ENCODE measurements at places on chromosomes 11 and 22. TPM values are rescaled to one million over a fixed set of nuclear protein-coding genes. Genes with fewer than 3 reads are reported as not detected.

DNA sequence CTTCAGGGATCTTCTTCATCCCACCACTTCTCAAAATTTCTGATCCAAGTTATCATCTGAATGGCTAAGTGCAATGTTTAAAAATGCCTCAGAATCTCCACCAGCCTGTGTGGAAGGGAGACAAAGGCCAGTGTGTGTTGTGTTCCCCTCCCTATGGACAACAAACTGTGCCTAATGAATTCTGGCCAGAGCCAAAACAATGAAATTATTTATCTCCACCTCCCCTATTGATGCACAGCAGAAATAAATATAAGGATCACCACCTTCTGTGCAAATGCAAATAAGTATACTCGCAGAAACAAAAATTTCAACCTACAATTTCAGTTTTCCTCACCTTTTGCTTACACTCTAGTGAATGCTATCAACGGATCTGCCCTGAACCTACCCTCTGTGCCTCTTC, 75.8 kb downstream of the GAB2 start:
- H3K4me1 ChIP-seq, result peaks cover 50% of the 10 kb centered on the region
- H3K4me3 ChIP-seq, result no peak overlapping the region
- peaks cover 8% of the 10 kb centered on the region for H3K36me3 ChIP-seq
- no peak overlapping the region for H3K27ac ChIP-seq

ZP1 gene
- total RNA-seq, result not detected

- no peak for DNase-seq
- no peaks in the 10 kb centered on the region for H3K36me3 ChIP-seq
- H3K4me1 ChIP-seq, result peaks cover 16% of the 10 kb centered on the region
- H3K27ac ChIP-seq, result no peak overlapping the region
Observed at GRCh38 chr22:24807284-24807950, 1.4 kb downstream of the SGSM1 start.

DNA sequence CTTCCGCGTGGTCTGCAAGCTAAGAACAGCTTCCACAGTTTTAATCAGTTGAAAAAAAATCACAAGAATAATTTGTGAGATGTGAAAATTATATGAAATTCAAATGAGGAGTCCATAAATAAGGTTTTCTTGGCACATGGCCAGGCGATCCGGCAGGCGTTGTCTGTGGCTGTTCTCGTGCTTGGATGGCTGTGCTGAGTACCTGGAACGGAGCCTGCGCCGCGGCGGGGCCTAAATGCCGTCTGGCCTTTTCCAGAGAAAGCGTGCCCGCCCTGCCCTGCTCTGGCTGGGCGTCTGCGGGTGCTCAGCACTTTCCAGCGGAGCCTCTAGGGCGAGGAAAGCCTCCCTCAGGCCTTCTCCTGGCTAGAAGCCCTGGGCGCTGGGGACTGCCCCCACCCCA, 41.8 kb downstream of the OSBPL5 start:
- H3K27me3 ChIP-seq, result no peaks in the 10 kb centered on the region
- H3K27ac ChIP-seq, result no peak overlapping the region
- H3K4me3 ChIP-seq, result no peak overlapping the region

GRCh38 chr11:45772449-45772774, 32.5 kb upstream of the SLC35C1 start:
- no peaks in the 10 kb centered on the region for H3K36me3 ChIP-seq
- H3K27me3 ChIP-seq, result no peaks in the 10 kb centered on the region
- H3K4me3 ChIP-seq, result peak overlapping the region; percentile 94

CEP57 gene
- 168 TPM for total RNA-seq

SLC22A25 gene
- not detected for total RNA-seq

GRCh38 chr11:63853476-63853875, 14.6 kb downstream of the MARK2 start:
- H3K27ac ChIP-seq, result no peak overlapping the region
- no peak for DNase-seq
- no peak overlapping the region for H3K4me3 ChIP-seq
- peaks cover 12% of the 10 kb centered on the region for H3K36me3 ChIP-seq

DNA sequence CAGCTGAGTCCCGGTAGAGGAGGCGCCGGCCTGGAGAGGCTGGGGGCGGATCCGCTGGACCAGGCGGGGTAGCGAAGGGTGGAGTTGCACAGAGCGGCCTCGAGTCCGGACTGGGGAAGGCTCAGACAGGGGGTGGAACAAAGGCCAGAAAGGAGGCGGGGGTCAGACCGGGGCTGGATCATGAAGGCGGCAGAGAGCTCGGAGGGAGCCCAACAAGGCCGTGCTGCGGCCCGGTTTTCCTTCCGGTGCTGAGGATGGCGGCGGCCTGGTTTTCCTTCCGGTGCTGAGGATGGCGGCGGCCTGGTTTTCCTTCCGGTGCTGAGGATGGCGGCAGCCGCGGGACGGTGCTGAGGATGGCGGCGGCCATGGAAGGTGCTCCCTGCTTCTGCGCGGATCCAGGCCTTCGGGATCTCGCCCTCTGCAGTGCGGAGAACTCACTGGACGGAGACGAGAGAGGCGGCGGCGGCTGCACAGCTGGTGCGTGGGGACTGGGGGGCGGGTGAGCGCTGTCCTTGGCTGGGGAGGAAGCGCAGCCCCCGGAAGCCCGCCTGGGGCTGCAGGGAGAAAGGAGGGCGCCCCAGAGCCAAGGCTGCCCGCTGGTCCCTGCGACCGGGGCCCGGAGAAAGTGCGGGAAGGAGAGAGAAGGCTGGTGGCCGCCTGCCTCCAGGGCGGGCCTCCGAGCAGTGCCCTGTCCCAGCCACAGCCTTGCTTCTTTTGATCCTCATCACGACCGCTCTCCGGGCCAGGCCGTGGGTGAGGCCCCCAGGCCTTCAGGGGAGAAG, 350.4 kb upstream of the B3GAT1 start:
- DNase-seq, result no peak
- H3K4me1 ChIP-seq, result no peaks in the 10 kb centered on the region
- no peak overlapping the region for H3K27ac ChIP-seq
- no peak overlapping the region for H3K4me3 ChIP-seq
- peaks cover 5% of the 10 kb centered on the region for H3K27me3 ChIP-seq

- peak overlapping the region; percentile 81 for H3K4me3 ChIP-seq
- peak overlapping the region; percentile 94 for H3K27ac ChIP-seq
- peaks cover 6% of the 10 kb centered on the region for H3K36me3 ChIP-seq
Observed at GRCh38 chr22:30922151-30922611, 46.4 kb downstream of the MORC2 start.

- DNase-seq, result no peak
- H3K36me3 ChIP-seq, result no peaks in the 10 kb centered on the region
- H3K4me3 ChIP-seq, result no peak overlapping the region
- H3K27me3 ChIP-seq, result no peaks in the 10 kb centered on the region
- peaks cover 54% of the 10 kb centered on the region for H3K4me1 ChIP-seq
- H3K27ac ChIP-seq, result no peak overlapping the region
Observed at GRCh38 chr22:23250785-23251363, 70.6 kb downstream of the BCR start.

DNA sequence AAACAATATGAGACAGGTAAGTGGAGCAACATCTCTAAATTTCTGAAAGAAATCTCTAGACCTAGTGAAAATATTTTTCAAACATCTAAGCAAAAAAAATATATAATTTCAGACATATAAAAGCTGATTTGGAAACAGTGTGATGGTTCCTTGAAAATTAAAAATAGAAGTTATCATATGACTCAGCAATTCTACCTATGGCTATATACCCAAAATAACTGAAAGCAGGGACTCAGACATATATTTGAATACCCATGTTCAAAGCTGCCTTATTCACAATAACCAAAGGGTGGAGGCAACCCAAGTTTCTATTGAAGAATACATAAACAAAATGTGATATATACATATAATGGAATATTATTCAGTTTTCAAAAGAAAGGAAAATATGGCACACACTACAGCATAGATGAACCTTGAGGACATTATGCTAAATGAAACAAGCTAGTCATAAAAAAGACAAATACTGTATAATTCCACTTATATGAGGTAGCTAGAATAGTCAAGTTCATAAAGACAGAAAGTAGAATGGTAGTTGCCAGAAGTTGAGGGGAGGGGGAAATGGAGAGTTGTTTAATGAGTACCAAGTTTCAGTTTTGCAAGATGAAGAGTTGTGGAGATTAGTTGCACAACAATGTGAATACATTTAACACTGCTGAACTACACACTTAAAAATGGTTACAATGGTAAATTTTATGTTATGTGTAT, 300.4 kb downstream of the TTC28 start:
- H3K36me3 ChIP-seq, result no peaks in the 10 kb centered on the region
- no peaks in the 10 kb centered on the region for H3K27me3 ChIP-seq
- DNase-seq, result no peak
- H3K27ac ChIP-seq, result no peak overlapping the region

GRCh38 chr11:87198266-87198881, 160.6 kb downstream of the TMEM135 start:
- no peak for DNase-seq
- no peak overlapping the region for H3K27ac ChIP-seq
- H3K36me3 ChIP-seq, result no peaks in the 10 kb centered on the region
- no peaks in the 10 kb centered on the region for H3K27me3 ChIP-seq
- no peaks in the 10 kb centered on the region for H3K4me1 ChIP-seq
- H3K4me3 ChIP-seq, result no peak overlapping the region

DNA sequence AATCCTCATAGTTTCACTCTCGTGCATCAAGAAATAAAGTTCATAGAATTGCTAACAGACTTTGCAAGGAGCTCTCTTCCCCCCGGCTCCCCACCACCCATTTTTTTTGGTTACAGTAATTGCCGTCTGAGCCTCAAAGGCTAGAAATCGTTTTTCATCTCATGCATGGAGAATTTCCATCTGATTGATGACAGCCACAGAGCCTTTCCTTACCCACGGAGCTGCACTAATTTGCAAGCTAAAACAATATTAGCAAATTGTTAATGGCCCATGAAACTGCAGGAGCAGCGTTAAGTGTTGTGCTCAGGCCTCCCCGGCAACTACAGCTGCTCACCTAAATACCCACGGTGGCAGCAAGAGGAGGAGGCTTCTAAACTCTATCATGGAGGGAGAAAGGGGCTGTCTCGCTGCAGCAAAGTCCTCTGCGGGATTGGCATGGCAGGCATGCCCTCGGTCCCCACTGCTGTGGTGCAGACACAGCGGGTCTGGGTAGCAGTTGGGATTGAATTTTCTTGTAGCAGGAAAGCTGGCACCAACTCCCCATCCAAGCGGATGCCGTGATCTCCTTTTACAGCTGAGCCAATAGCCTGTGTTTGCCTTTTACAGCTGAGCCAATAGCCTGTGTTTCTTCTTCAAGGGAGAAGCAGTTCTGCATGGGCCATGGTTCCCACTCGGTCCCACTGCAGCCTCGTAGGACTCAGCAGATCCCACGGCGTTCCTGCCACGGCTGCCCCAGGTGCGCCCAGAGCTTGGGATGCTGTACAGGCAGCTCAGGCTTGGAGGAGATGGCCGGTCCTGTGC, 412.3 kb downstream of the BRD1 start:
- H3K27ac ChIP-seq, result no peak overlapping the region
- no peak for DNase-seq
- H3K36me3 ChIP-seq, result no peaks in the 10 kb centered on the region
- no peaks in the 10 kb centered on the region for H3K27me3 ChIP-seq
- no peak overlapping the region for H3K4me3 ChIP-seq

DNA sequence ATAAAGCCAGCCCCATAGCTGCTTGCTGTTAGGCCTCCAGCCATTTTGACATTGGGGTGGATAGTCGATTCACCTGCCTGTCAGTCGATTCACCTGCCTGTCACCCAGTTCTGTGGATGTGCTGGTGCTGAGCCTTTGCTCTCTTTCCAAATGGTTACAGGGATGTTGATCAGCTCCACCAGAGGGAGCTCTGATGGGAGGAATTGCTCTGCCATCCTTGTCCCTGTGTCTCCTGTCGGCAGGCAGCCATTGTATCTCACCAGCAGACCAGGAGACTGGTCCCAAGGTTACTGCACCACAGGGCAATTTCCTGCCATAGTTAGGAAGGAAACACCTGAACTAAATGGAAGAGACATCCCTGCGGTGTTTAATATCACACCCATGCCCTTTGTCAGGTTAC, 6.1 kb downstream of the MPEG1 start:
- peaks cover 51% of the 10 kb centered on the region for H3K27me3 ChIP-seq
- no peak overlapping the region for H3K4me3 ChIP-seq
- DNase-seq, result no peak
- peaks cover 31% of the 10 kb centered on the region for H3K4me1 ChIP-seq

GRCh38 chr11:32213223-32213622, 122.3 kb downstream of the RCN1 start:
- H3K36me3 ChIP-seq, result no peaks in the 10 kb centered on the region
- no peaks in the 10 kb centered on the region for H3K4me1 ChIP-seq
- peak; percentile 60 for DNase-seq

GRCh38 chr22:47600281-47600680, 837.8 kb downstream of the TBC1D22A start:
- H3K27me3 ChIP-seq, result peaks cover 14% of the 10 kb centered on the region
- no peaks in the 10 kb centered on the region for H3K36me3 ChIP-seq
- H3K4me1 ChIP-seq, result no peaks in the 10 kb centered on the region
- DNase-seq, result no peak
- H3K4me3 ChIP-seq, result no peak overlapping the region

DNA sequence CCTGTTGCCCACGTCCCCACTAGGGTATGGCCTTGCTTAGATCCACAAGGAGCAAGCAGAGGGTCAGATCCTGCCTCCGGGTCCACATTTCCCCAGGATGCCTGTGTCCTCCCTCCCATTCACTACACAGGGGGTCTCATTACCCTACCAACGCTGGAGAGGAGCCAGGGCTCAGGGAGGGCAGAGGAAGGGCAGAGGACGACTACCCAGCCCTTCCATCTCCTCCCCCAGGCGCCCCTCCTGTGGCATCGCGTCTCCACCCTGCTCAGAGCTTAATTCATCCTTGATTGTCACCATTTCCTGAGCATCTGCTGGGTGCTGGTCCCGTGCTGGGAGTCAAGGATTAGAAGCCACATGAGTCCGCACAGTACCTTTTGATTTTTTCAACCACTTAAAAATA, 5.0 kb downstream of the NFAM1 start:
- peaks cover 9% of the 10 kb centered on the region for H3K27me3 ChIP-seq
- no peak overlapping the region for H3K27ac ChIP-seq
- H3K36me3 ChIP-seq, result no peaks in the 10 kb centered on the region
- H3K4me1 ChIP-seq, result no peaks in the 10 kb centered on the region
- DNase-seq, result no peak

OR52E6 gene
- total RNA-seq, result not detected

- H3K27ac ChIP-seq, result no peak overlapping the region
- DNase-seq, result no peak
- no peak overlapping the region for H3K4me3 ChIP-seq
- no peaks in the 10 kb centered on the region for H3K4me1 ChIP-seq
Observed at GRCh38 chr11:59716051-59716450, 2.4 kb upstream of the OR10V1 start.

DNA sequence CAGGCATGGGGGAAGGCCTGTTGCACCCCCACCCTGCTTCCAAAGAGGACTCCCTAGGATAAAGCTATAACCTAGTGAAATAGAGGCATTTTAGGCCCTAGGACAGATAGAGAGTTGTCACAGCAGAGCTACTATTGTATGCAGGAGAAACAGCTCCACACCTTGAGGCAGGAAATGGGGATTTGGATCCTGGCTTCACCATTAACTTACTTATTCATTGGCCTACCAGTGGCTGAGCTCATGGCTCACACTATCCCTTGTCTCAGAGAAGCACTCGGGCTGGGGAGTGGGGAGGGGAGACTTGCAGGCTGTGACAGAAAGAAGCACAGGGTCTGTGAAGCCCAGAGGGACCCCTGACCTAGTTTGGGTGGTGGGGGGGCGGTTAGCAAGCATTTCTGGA, 999 bp upstream of the PDE2A start:
- peaks cover 4% of the 10 kb centered on the region for H3K4me1 ChIP-seq
- H3K36me3 ChIP-seq, result no peaks in the 10 kb centered on the region
- H3K27me3 ChIP-seq, result peaks cover 75% of the 10 kb centered on the region
- DNase-seq, result no peak
- H3K27ac ChIP-seq, result no peak overlapping the region
- no peak overlapping the region for H3K4me3 ChIP-seq

GRCh38 chr11:111429066-111429506, 50.0 kb upstream of the POU2AF1 start:
- no peaks in the 10 kb centered on the region for H3K4me1 ChIP-seq
- H3K36me3 ChIP-seq, result no peaks in the 10 kb centered on the region
- H3K4me3 ChIP-seq, result no peak overlapping the region
- H3K27me3 ChIP-seq, result no peaks in the 10 kb centered on the region
